ENCODE measurements at places on chromosomes 1 and 21.

GRCh38 chr1:32172621-32173245, 6.7 kb upstream of the TXLNA start:
- DNase-seq, result no peak

GRCh38 chr1:160818207-160818937, 22.4 kb downstream of the LY9 start:
- DNase-seq, result no peak

- no peak for DNase-seq
These were observed 26.4 kb downstream of the TOMM20 start for GRCh38 chr1:235102259-235102582.

GRCh38 chr1:93411000-93411399, 36.9 kb upstream of the FNBP1L start:
- no peak for DNase-seq

GRCh38 chr1:23793018-23793781, 2.3 kb downstream of the LYPLA2 start:
- DNase-seq, result no peak

GRCh38 chr1:198153103-198153502, 3.7 kb upstream of the NEK7 start:
- no peak for DNase-seq

DNA sequence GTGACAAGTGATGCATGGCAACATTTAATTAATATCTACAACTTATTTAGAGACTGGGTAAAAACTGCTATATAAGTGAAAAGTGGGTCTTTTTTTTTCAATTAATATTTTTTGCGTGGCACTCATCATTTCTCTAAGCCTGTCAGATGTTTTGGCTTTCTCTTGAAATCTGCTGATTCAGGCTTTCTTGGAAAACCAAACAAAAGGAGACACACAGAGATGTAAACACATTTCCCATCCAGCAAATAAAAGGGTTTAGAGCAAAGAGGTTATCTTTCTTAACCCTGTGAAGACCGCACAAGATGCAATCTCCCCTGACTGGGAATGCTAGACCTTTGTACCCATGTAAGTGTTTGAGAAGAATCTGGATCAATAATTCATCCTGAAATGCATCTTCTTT, 48.7 kb upstream of the PLXNA2 start:
- DNase-seq, result no peak

GRCh38 chr1:9269721-9270120, 23.0 kb upstream of the SPSB1 start:
- no peak for DNase-seq

- no peak for DNase-seq
These were observed 134.1 kb downstream of the SLC30A10 start for GRCh38 chr1:219794085-219794743.

GRCh38 chr21:44290327-44291077, 4.8 kb downstream of the AIRE start:
- DNase-seq, result no peak

DNA sequence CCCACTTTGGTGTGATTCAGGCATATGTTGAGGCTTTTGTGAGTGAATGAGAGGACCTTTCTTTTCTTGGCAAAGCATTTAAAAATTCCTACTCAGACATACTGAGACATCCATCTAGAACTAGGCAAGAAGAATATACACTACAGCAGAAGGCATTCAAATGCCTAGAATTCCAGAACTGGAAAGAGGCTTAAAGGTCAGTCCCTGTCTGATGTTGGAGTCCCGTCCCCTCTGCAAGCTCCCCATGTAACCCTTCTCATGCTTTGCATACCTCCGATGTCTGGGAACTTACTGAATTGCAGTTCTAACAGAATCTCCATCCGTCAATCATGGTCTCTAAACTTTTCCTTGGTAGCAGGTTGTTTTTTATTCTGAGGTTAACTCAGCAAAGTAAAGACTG, 152.9 kb downstream of the ATP6V1G3 start:
- no peak for DNase-seq

DNA sequence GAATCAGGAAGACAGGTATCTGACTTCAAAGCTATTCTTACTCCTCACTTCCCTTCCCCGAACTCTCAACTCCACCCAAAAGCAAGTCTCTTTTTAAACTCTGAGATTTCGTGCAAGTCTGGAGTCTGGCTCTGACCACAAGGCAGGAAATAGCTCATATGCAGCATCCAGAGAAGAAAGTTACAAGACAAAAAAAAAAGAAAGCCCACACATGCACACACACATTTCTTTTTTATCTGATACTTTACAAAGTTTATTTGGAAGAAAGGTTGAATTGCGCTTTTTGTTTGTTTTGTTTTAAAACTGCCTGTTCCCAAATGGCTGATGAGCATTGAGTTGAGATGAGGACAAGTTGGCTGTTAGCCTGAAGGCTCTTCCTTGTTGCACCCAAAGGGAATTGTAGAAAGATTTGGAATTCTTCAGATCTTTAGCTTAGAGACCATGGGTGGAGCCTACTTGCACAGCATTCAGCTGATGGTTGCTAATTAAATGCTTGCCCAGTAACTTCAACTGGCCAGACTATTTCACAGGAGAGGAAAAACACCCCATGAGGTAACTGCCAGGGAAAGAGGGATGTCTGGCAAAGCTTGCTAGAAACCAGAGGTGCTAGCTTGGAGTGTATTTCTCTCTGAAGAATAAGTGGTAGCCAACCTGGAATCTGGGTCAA, 490.3 kb downstream of the TTLL7 start:
- DNase-seq, result no peak

GRCh38 chr21:36100971-36101641, 31.3 kb downstream of the CBR1 start:
- no peak for DNase-seq

DNA sequence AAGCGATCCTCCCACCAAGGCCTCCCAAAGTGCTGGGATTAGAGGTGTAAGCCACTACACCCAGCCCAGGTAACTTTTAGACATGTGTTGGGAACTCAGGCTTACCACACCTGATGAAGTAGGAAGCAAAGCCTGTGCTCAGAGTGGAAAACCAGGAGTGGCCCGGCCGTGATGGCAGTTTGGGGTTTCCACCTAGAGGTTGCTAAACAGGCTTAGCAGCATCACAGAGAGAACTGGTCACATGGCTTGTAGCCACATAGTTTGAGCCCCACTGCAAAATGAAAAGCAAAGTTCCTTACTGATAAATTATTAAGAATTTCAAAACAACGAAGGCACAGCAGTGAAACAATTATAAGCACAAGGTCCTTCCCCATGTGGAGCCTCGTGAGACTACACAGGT, 142.6 kb upstream of the CXADR start:
- no peak for DNase-seq

DNA sequence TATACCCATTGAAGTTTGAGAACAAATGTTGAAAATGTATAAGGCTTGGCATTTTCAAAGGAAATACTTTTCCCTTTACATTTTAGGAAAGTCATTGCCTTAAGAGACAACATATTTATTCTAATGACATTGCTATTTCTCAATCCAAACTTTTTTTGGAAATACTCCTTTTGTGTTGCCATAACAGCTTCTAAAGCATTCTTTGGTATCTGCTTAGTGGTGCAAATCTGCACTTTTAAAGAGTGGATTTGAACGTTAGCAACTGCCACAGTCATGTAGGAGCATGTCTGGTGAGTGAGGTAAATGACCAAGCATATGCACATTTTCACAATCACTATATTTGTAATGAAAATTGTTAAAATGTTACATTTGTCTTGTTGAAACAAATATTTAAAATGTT, 124.4 kb upstream of the GORAB start:
- DNase-seq, result no peak

GRCh38 chr21:42245331-42246193, 26.6 kb downstream of the ABCG1 start:
- DNase-seq, result no peak

GRCh38 chr1:203437696-203438315, 37.8 kb upstream of the PRELP start:
- DNase-seq, result no peak

- no peak for DNase-seq
These were observed 47.0 kb downstream of the SERINC2 start for GRCh38 chr1:31460027-31460426.

DNA sequence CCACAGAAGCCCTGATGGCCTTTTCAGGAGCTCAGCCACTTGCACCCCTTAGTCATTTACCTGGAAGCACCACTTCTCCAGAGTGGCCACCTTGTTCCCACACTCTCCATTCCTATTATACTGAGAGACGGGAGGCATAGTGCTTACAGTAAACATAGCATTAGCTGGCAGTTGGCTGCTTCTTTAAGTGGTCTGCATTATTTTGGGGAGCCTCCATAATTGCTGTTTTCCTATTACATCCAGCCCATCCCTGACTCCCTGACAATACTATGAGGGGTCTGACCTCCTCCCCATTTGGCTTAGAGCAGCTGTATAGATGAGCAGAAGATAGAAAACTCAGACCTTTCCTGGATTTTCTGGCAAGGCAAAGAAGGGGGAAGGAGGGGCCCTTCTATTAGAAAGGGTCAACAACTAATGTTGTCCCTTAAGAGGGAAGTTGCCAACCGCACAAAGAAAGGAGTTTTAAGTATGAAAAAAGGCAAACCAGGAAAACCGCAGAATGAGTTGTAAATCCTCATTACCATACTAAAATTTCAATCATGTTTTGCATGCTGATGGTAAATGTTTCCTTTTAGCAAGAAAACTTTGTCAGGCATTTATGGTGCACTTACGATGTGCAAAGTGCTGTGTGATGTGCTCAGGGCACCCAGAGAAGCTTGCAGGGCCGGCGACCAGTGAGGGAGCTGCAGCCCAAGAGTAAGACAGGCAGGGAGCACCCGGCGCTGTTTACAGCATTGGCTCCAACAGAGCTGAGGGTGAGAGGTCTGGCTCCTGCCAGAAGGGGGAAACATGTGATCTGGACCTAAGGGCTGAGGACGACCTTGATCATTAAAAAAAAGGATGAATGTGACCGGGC, 167.3 kb downstream of the ZZZ3 start:
- DNase-seq, result no peak

GRCh38 chr1:206035027-206035426, 11.3 kb upstream of the CTSE start:
- no peak for DNase-seq

- DNase-seq, result no peak
These were observed 14.0 kb upstream of the TBX19 start for GRCh38 chr1:168266644-168267186.

DNA sequence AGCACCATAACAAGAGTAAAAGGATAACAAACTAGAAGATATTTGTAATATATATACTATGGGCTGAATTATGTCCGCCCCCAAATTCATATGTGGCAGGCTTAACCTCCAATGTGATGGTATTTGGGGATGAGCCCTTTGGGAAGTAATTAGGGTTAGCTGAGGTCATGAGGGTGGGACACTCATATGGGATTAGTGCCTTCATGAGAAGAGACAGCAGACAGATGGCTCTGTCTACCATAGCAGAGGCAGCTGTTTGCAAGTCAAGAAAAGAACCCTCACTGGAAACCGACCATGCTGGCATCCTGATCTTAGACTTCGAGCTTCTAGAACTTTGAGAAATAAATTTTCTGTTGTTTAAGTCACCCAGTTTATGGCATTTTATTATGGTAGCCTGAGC, 303.6 kb downstream of the LMO4 start:
- no peak for DNase-seq

DNA sequence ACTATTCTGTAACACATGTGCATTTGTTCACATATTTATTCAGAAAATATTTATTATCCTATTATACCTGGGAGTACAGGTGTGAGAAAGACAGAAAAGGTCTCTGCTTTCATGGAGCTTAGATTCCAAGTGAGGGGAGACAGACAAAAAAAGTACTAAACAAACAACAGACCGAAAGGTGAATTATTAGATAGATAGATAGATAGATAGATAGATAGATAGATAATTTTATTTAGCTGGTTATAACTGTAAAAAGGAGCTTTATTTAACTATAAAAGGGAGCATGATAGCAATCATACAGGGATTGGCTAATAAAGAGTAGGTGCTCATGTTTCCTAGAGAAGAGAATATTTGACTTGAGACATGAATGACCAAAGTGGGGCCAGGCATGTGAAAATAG, 119.4 kb downstream of the TNFSF18 start:
- no peak for DNase-seq

DNA sequence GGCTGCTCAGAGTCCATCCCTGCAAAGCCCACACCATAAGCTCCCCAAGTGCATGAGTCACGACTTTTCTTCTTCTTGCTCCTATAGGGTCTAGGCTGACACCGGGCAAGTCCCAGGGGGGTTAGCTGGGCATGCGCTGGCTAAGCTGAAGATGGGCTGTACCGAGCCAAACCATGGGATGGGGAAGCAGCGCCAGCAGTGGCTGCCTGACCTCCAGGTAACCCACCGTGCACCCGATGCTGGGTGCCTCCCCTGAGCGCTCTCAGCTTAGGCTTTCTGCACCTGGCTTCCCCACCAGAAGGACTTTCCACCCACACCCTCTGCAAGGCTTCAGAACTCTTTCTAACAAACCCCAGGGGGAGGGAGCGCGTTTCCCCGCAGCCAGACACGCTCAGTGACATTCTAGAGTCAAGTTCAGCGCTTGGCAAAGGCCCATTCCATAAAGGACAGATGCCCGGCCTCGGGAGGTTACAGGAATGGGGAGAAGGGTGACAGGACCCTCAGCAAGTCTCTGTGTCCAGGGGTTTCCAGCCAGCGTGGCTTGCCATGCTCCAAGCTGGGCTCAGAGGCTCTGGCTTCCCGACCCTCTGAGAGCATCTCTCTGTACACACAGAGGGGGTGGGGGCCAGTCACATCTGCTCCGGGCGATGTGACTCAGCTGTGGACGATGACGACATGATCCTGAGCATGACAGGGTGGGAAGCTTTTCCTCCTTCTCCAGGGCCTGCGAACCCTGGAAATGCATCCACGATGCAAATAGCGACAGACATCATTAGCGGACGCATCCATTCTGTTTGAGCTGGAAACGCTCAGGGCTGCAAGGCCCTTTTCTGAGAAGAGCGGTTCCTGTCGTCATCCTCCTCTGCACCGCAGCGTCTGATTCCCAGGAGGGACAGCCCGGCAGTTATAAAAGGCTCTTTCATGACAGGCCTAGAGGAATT, 107.8 kb downstream of the SIK1 start:
- DNase-seq, result no peak

DNA sequence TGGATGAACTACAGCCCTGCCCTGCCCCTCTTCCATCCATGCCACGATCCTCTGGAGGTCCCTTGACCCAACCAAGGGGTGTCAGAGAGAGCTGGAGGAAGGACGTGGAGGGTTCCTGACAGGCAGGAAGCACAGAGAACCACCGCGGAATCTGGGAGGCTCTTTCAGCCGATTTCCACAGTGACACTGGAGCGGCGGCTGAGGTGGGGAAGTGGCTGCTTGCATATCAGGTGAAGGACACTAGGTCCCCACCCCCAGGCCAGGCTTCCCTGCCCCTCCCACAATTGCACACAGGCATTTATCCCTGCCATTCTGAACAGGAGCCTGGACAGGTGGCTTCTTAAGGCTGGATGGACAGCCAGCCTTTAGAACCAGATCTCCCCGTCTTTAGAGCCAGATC, 17.5 kb downstream of the LRRC71 start:
- DNase-seq, result no peak

Data from effector CD4-positive, alpha-beta T cell (primary cell).